ENCODE measurements at places on chromosomes 12 and 14.
A peak's percentile ranks its signal among the peaks of the same experiment; 100 is the strongest.

DNA sequence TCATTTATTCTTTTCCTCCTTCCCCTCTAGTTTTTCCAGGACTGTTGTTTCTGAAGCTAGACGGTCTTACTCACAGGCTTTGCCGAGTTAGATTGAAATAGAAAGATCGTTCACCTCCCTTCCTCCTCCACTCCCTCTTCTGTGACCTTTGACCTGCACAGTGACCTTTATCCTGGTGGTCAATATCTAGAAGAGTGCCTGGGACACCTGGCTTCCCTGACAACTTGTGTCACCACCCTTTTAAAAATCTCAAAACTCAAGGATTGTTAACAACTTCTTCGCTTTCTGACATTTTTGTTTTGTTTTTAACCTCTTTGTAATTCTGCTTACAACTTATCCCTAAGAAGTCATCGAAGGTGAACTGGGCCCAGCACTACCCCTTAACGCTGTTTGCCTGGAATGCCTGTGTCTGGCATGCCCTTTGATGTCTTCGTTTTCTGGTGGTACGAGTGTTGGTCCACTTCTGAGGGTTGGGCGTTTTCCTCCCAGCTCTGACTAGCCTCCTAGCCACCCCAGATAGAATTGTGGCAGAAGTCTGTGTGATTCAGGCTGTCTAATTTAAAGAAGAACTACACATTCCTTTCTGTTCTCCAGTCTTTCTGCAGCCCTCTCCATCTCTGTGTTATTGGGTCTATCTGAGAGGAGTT, 2.8 kb upstream of the KRT75 start:
- no peak for DNase-seq

DNA sequence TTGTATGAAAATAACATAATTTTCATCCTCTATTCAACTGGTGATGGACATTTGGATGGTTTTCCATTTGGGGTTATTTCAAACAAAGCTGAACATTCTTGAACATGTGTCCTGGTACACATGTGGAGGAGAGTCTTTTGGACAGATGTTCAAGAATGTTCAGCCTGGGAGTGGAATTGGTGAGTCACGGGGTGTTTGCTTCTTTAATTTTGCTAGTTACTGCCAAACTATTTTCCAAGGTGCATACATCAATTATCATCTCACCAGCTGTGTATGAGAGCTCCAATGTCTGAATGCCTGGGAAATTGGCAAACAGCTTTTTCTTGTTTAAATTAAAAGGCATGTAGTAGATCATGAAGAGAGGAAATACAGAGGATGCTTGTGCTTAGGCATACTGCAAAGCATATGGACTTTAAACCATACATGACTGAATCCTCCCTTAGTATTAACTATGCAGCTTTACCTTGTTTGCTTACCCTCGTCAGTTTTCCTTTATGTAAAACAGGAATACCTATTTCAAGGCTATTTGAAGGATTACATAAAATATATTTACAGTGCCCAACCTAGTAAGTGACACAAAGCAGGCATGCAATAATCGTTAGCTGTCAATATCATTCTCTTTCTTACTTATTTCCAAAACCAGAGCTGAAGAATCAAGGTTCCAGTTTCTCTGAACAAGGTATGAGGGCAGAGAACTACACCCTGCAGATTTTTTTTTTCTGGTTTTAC, 152.1 kb downstream of the ITPR2 start:
- no peak for DNase-seq

GRCh38 chr12:113713156-113713555, 241.5 kb upstream of the LHX5 start:
- no peak for DNase-seq

DNA sequence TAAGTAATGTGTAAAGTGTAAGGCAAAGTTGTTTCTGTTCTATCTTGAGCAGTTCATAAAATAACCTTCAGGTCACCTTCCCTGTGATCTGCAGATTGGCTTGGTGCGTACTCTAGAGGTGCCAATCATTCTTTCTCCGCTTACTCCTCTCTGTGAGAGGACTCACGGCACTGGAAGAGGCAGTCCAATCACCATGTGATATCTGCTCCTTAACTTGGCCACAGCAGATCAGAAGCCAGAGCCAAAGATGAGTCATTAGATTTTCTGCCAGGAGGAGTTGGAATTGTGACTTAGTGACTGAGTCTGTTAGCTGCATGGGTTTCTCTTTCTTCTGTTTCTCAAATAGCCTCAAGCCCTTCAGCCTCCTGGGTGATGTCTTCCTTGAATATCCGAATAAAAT, 165.5 kb downstream of the SLC41A2 start:
- no peak for DNase-seq

DNA sequence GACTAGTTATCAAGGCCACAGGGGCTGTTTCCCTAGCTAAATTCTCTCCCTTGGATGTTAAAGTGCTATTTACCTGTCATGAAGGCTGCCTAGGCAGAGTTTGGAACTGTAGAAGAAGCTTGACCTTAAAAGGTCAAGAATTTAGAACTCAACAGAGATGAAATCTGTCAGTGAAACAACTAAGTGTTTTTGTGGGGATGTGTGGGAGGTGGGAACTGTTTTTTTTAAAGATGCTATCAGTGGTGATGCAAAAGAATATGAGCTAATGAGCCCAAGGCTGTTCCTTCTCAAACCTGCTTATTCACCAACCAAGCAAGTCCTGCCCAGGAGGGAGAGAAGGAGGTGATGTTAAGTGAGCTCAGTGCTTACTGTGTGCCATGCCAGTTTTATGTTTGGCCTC, 40.8 kb upstream of the POC1B start:
- DNase-seq: peak; percentile 2

DNA sequence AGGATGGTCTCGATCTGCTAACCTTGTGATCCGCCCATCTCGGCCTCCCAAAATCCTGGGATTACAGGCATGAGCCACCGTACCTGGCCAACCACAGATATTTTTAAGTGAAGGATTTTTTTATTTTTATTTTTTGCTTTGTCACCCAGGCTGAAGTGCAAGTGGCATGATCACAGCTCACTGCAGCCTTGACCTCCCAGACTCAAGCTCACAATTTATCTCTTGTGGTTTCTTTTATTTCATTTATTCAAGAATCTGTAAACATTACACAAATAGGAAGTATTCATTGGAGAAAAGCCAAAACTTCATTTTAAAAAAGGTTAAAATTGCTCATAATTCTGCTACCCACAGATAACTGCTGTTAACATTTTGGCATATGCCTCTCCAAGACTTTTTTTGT, 13.3 kb downstream of the MOAP1 start:
- DNase-seq: no peak

DNA sequence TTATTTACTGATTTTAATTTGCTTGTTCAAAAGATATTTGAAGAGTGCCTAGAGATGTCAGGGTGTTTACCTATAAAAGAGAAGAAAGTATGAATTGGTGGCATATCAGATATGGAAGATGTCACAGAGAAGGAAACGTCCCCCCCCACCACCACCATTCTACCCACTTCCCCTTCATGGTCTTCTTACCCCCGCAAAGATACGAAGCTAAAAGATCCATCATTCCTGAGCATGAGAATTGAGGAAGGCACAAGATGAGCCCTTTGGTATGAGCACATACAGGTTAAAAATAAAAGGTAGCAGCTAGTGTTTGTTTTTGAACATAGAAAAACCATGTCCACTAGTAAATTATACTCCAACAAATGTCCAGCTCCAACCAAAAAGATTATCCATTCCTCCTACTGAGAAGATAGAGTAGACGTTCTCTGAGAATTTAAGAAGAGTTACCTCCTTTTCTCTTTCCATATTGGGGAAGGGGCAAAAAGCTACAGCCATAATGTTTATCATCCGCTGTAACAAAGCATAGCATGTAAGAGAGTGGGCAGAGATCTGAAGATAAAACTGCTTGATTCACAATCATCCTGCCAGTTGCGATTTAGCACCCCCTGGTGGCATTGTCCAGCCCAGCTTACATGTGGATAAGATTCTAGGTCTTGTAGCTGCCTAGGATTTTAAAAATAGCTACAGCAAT, 29.1 kb downstream of the NFYB start:
- peak; percentile 88 for DNase-seq

Measured in activated CD4-positive, alpha-beta T cell treated with anti-CD3 and anti-CD28 coated beads, Interleukin-2, Interleukin-6, amounts not matched to agents 100 ng/mL and 50 ng/mL, durations not matched to agents 16 hours and 8 hours (primary cell).